ENCODE measurements at places on chromosomes 7 and 10.

GRCh38 chr7:137592232-137592896 lies 248.8 kb upstream of the PTN start:
- peak; percentile 66 for DNase-seq

DNA sequence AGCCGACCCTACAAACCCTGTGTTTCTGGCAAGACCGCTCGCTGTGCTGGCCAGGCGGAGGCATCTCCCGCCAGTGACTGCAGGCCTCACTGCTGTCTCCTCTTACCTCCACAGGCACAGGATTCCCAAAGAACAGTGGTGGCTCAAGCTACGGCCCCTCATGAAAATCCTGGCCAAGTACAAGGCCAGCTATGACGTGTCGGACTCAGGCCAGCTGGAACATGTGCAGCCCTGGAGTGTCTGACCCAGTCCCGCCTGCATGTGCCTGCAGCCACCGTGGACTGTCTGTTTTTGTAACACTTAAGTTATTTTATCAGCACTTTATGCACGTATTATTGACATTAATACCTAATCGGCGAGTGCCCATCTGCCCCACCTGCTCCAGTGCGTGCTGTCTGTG lies 36.2 kb downstream of the PITRM1 start:
- DNase-seq, result no peak

- DNase-seq, result no peak
These were observed 29.1 kb upstream of the LBX1 start for GRCh38 chr10:101258179-101258885.

DNA sequence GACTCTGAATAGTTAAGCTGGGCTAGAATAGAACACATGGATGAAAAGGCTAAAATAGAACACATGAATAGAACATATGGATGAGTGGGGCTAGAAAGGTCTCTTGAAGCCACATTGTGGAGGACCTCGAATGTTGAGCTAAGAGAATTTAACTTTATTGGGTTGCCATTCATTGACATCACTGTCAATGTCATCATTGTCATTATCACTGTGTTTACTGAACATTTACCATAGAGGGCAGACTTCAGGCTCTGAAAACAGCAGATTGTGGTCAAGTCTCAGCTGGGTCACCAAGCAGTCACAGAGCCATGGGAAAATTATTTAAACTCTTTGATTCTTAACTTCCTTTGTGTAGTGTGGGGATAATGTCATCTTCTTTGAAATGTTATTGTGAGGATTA lies 80.4 kb downstream of the WDFY4 start:
- no peak for DNase-seq

DNA sequence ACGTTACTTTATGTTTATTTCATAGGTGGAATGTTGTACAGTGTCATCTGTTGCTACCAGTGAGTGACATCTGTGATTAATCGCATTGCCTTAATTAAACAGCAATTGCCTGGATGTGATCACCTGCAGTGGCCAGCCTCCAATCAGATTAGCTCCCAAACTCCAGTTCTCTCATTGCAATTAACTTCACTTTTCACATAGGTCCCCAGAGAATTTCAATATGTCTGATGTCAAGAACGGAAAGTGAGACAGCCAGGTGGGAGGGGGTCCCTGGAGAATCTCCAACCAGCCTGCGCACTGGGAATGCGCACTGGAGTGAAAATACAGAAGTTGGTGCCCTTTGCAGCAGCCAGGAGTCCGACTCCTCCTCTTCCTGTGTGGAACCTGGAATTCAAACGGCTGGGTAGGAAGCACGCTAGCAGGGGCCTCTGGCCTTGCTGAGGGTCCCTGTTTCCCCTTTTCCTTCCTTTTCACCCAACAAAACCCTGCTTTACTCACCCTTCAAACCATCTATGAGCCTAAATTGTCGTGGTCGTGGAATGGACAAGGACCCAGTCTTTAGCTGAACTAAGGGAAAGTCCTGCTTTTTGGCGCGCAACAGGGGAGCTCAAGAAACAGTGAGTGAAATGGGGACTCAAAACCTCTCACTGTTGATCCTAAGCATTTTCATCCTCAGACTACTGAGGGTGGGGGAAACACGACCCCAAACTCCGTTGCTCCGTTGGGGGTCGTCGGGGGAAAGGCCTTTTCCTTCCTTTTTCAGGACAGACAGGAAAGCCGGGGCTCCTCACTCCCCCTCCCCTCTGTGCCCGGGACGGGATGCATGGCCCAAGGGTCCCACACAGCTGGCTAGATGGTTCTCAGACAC lies 1355.5 kb upstream of the LRRTM3 start:
- peak; percentile 44 for DNase-seq

DNA sequence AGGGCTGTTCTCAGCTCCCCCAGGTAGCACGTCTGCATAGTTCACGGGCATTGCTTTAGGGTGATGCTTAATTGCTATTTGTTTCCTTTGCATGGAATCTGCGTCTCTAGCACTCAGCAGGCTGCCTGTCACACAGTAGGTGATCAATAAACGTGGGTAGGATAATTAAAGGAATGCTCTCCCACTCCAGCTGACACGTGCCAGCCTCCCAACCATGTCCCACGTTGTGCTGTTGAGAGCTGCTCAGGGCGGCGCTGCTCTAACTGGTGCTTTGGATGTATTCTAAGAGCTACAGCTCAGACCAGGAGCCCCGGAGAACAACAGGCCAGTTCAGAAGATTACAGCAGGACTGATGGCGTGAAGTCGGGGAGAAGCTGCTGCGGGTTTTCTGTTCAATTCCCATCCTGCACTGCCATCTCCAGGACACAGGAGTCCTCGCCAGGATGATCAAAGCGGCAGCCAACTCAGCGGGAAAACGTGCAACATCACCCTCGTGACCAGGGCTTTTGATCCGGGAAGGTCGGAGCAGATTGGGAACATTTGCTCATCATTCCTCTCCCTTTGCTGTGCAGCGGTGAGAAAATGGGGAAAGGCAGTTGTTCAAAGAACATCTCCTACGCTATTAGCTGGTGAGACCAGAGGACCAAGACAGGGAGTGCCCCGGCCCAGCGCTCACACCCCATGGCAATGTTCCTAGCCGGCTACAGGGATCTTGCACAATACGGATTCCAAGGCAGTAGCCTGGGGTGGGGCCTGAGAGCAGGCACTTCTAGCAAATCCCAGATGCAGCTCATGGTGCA lies 50.5 kb upstream of the FOXK1 start:
- DNase-seq, result peak; percentile 78

- DNase-seq, result no peak
These were observed 236.2 kb downstream of the PCLO start for GRCh38 chr7:82926477-82926876.

GRCh38 chr7:30093420-30093952 lies 41.3 kb upstream of the MTURN start:
- DNase-seq, result no peak

GRCh38 chr7:116548506-116548905 lies 23.7 kb downstream of the CAV1 start:
- DNase-seq, result no peak

DNA sequence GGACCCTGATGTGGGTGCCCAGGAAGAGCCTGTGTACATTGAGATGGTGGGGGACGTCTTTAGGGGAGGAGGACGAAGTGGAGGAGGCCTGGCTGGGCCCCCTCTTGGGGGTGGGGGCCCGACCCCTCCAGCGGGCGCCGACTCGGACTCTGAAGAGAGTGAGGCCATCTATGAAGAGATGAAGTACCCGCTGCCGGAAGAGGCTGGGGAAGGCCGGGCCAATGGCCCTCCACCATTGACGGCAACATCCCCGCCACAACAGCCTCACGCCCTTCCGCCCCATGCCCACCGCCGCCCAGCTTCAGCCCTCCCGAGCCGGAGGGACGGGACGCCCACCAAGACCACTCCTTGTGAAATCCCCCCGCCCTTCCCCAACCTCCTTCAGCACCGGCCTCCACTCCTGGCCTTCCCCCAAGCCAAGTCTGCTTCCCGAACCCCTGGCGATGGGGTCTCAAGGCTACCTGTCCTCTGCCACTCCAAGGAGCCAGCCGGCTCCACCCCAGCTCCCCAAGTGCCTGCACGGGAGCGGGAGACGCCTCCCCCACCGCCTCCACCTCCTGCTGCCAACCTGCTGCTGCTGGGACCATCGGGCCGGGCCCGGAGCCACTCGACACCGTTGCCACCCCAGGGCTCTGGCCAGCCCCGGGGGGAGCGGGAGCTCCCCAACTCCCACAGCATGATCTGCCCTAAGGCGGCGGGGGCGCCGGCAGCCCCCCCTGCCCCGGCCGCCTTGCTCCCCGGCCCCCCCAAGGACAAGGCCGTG lies 4.8 kb downstream of the NYAP1 start:
- no peak for DNase-seq

DNA sequence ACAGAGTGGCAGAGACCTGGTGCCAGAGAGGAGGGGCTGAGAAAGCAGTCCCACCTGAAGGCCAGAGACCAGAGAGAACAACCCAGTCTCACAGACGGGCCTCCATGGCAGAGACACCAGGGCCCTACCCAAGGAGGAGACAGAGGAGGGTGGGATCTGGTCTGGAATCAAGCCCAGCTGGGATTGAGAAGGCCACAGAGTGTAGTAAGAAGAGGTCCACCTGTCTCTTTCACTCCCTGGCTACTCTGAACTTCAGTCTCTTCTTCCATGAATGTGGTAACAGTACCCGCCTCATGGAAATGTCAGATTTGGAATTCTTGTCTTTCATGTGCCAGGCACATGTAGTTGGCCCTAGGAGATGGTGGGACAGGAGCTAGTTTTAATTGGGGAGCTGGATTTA lies 55.6 kb downstream of the CLIP2 start:
- DNase-seq, result no peak

DNA sequence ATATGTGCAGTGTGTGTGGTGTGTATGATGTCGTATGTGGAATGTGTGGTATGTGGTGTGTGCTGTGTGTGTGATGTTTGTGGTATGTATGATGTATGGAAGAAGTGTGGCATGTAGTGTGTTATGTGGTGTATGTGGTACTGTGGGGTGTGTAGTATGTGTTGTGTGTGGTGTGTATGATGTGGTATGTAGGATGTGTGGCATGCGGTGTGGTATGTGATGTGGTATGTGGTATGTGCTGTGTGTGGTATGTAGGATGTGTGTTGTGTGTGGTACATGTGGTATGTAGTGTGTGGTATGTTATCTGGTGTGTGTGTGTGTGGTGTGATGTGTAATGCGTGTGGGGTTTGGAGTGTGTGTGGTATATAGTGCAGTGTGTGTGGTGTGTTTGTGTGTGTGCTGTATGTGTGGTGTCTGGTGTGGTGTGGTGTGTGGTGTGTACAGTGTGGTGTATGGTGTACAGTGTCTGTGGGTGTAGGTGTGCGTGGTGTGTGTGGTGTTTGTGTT lies 129.6 kb downstream of the ATP6V0E2 start:
- no peak for DNase-seq

DNA sequence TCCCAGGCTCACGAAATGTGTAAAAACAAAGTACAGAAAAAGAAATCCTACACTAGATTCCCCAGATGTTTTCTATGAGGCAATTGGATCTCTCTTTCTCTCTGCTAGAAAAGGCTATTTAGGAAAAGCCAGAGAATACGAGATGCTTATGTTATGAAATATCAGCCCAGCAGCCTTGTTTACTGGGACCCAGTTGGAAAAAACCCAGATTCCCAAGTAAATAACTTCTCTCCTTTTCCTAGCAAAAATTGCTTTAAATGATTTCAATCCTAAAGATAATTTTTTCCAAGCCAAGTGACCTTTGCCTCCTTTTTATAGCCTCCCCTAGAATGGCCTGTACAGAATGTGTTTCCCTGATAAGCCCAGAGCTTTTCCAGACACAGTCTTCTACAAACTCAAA lies 199.3 kb downstream of the PLXNA4 start:
- DNase-seq, result no peak

DNA sequence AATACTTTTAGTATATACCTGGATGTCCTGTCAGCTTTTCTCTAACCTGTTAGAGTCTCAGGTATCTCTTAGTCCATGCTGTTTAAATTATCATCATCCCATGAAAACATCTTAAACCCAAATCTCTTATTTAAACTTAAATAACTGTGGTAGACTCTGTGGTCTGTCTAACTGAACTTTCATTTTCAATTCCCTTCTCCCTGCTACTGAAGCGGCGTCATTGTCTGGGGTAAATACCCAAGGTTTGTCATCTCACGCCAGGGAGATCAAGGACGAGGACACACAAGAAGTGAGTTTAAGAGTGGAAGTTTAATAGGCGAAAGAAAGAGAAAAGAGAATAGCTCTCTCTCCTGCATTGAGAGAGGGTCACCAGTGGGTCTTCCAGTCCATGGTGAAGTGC lies 804.4 kb upstream of the CELF2 start:
- no peak for DNase-seq

GRCh38 chr10:102726274-102726673 lies 11.8 kb downstream of the SFXN2 start:
- no peak for DNase-seq

DNA sequence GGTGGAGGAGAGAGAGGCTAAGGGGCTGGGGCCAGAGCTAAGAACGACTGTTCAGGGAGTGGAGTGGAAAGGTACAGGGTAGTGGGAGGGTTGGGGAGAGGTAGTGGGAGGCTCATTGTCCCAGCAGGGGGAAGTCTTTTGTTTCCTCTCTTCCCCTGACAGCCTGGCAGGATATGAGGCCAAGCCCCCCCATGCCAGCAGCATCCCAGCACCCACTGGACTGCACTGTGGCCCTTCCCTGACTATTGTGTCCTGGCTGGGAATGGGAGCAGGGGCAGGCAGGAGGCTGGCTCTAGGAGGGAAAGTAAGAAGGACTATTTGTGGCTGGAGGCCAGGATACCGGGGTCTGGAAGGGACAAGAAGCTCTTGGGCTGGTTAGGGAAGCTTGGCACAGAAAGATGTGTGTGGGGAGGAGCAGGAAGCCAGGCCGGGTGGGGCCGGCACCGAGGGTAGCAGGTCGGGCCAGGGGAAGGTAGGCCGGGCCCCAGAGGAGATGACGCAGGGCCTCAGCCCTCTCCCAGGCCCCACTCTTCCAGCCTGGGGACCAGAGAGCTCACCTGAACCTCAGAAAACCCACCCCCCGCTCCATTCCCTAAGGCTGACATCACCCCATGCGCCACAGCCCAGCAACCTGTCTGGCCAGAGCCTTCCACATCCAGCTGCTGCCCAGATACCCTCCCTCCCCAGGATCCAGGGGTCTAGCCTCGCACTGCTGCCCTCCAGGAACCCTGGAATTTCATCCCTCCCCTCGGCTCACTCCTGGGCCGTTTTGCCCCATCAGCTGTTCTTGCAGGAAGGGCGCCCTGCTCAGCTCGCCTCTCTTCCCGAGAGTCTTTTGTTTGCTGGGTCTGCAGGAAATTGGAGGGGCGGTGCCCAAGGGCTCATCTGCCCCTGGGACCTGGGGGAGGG lies 8.8 kb upstream of the EPHB4 start:
- no peak for DNase-seq

All from HFF-Myc (cell line).